ENCODE measurements at places on chromosomes 5 and 9.

GRCh38 chr9:123776708-123777537 lies 153.0 kb downstream of the DENND1A start:
- DNase-seq, result no peak

DNA sequence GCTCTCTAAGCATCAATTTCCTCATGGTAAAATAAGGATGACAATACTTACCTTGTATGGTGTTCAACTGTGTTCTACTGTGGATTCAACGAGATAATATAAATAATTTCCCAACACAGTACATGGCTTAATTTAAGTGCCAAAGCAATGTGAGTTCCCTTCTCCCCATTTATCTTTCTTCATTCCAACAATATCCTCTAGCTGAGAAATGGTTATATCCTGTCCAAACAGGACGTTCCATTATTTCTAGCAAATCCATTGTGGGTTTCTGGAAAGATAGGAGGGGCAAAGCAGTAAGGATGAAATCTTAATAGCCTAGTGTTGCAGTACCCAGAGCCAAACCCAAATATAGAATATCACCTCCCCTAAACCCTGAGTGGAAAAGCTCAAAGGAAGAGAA lies 22.0 kb downstream of the ABCA1 start:
- DNase-seq, result no peak

DNA sequence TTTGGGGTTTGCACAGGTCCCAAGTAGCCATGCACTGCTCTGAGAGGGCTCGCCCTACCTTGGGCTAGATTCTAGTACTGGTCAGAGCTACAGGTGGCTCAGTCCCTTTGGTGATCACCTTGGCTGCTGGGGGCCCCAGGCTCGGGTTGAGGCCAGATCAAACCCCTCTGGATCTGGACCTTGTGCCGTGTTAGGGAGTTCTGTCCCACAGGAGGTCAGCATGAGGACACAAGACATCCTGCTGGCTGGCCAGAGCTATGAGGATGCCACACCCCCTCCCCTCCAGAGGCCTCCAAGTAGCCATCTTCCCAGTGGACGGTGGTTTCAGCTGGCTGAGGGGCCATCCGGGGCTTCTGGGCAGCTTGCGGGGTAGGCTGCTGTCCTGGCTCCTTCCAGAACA lies 10.6 kb downstream of the CDK20 start:
- no peak for DNase-seq

DNA sequence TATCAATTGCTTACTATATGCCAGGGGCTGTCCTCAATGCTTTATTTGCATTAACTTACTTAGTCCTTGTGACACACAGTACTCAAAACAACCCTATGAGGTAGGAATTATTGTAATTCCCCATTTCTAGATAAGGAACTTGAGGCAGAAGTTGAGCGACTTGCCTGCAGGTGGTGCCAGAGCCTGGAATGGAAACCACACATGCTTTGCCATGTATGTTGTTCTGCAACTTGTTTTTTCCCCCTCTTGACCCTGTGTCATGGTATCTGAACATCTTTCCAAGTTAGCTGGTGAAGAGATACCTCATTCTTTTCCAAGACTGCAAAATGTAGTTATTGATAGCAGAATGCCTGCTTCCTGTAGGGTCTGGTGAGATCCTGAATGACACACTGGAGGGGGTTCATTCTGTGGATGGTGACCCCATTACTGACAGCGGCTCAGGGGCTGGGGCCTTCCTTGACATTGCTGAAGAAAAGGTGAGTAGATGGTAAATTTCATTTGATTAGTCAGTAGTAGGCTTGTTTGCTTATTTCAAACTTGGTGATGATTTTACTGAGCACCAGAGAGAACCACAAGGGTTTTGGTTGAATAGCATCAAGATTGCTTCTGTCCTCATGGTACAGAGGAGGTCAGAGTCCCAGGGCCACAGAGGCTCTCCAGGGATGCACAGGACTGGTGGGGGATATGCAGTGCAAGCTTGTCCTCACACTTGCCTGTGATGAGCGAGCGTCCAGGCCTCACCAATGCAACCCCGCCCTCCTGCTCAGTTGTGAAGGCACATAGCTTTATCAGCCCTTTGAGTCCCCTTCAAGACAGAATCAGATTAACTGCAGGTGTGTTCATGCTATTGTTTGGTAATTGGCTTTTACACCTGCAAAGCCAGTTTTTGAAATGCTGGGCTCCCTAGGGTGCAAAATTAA lies 57.0 kb downstream of the COL15A1 start:
- peak; percentile 36 for DNase-seq

- DNase-seq, result no peak
Observed at GRCh38 chr9:131708226-131709002, 31.5 kb downstream of the RAPGEF1 start.

DNA sequence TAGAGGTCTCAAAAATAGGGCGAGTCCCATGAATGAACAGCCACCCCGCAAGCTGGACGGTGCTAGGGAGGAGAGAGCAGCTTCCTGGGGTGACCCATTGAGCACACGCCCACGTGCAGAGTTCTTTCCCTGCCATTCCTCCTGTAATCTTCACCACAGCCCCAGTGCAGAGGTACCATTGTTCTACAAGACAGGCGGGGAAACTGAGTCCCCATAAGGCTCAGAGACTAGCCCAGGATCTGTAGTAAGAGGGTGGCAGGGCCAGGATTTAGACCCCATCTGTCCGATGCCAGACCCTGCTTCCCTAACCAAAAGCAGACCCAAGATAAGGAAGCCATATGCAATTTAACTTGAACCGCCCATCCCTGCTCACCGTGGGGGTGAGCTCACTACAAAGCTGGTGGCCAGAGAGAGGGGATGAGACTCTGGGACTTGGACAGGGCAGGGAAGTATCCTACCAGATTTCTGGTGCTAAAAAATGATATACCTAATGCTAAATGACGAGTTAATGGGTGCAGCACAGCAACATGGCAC lies 36.7 kb upstream of the ORM1 start:
- DNase-seq, result no peak

GRCh38 chr5:126419102-126419501 lies 4.1 kb upstream of the GRAMD2B start:
- DNase-seq, result no peak

- no peak for DNase-seq
Observed at GRCh38 chr9:84278130-84278529, 62.4 kb downstream of the SLC28A3 start.

GRCh38 chr5:76809141-76809540 lies 9.7 kb upstream of the F2RL1 start:
- no peak for DNase-seq

DNA sequence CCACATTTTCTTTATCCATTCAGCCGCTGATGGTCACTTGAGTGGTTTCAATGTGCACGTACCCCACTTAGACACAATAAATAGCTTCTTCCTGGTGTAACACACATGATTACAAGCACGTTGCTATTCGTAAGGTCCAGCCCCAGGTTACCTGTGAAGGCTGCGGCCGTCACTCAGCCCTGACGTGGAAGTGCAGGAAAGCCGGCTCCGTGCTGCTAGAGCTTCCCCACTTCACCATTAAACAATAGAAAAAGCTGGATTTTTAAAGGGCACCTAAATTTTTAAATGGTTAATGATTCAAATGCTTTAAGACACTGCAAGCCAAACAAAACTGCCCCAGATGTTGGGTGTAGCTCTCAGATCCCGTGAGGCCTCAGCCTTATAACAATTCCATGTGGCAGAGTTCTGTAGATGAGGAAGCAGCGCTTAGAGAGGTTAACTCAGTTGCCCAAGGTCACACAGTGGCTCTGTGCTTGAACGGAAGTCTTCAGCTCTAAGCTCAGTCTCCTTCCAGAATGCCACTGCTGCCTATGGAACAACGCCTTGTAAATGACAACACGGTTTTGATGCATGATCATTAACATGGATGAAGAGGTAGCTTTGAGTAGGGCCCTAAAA lies 125.7 kb downstream of the COL23A1 start:
- no peak for DNase-seq

- no peak for DNase-seq
Observed at GRCh38 chr9:119458068-119458467, 88.8 kb upstream of the BRINP1 start.

DNA sequence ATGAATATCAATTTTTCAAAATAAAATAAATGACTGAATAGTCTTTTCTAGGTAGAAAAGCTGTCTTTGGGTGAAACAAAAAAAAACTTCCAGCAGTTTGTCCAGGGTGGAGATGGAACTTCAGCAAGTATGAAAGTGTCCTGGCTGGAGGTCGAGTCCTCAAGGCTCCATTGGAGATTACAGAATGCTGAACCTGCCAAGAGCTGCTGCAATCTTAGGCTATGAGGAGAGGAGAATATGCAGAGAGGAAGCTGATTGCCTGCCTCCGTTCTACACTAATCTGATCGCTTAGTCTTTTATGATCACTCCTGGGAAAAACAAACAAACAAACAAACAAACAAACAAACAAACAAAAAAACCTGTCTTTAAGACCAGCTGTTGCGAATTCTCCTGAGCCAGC lies 50.6 kb downstream of the NREP start:
- no peak for DNase-seq

DNA sequence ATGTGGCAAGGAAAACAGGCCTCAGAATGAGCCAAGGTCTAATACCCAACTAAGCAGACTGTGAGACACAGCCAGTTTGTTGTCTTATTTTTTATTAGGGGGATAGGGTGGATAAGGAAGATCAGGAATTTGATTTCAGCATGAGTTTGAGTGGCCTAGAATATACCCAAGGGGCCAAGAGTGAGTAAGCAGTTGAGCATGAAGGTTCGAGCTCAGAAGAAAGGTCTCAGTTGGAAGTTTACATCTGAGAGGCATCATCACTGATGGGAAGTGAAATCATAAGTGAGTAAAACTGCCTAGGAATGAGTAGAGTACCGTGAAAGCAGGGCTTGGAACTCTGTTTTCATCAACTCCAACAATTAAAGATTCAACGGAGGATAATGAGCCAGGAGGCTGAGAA lies 12.6 kb downstream of the PSMD5 start:
- no peak for DNase-seq

DNA sequence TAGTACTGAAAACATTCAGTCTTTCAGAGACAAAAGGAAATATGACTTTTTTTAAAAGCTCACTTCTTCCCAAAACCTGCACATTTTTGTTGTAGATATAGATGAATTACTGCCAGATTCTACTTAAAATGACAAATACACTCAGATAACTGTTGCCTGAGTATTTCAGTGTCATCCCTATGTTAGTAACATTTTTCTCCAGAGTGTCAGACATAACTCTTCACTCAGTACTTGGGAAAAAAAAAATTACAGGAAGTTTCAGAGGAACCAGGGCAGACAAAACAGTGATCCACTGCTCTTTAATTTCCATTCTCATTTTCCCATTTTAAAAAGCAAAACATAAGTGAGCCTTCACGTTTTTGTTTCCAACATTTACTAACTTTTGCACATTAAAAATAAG lies 79.3 kb upstream of the ITGA1 start:
- no peak for DNase-seq

DNA sequence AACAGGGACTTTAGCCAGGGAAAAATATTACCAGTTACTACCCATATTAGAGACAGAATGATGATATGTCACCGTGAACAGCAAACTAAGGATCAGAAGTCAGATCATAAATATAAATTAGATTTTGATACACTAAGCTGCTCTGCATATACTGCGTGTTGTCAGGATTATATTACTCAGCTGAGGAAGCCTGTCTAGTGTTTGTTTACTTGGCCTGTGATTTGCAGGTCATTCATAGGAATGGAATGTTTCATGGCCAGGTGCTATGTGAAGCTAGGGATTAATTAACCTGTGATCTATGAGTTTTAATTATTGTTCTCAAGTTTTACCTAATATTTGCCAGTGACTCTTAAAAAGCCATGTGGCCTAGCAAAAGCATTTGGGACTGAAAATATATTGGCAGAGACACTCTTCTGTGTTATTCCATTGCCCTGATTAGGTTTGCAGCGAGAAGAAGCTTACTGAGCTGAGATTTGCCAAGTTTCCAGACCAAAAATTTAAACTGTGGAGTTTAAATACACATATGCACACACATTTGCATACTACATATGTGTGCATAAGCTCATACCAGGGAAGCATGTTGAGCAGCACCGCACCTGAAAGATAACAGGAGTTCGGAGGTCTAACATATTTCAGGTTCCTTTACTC lies 496.3 kb upstream of the GRIA1 start:
- DNase-seq, result no peak

DNA sequence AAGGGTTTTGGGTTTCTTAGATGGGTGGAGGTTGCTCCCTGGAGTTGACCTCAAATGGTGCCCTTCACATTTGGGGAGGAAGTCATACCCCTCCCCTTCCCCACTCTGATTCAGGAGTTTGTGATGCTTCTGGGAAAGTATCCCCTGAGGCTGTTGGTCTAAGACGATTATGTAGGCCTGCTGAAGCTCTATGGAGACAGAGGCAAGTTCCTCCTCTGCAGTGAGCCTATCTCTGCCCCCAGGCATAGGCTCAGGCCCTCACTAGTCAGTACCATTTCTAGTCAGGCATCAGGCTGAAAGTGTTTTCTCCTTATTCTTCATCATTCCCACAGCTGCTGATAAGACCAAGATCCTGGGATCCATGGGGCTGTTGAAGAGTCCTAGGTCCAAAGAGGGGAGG lies 271.6 kb upstream of the NUDT12 start:
- DNase-seq, result no peak

DNA sequence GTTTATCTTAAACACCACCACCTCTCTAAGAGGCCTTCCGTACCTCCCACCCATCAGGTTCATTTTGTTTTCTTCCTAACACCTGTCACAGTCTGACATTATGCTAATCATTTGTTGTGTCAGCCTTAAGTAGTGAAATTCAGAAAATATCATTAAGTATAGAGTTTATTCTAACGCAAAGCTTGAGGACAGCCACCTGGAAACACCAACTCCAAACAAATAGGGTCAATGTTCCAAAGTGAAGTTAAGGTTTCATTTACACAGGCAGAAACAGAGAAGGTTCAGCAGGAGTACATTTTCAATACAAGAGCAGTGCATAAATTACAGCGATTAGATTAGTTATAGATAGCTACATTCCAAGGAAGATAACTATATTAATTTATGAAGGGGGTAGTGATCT lies 1.3 kb upstream of the SMC5 start:
- no peak for DNase-seq

- no peak for DNase-seq
Observed at GRCh38 chr5:89097103-89097502, 214.1 kb upstream of the MEF2C start.

- no peak for DNase-seq
Observed at GRCh38 chr9:7901621-7902020, 102.0 kb upstream of the DMAC1 start.
